CD4-positive, CD25-positive, alpha-beta regulatory T cell (primary cell): ENCODE measurements at places on chromosomes 7 and 10. TPM values are rescaled to one million over a fixed set of nuclear protein-coding genes. Genes with fewer than 3 reads are reported as not detected.

GRCh38 chr10:60353519-60354258 lies 36.0 kb downstream of the ANK3 start:
- DNase-seq, result no peak
- no peak overlapping the region for H3K27ac ChIP-seq
- H3K4me3 ChIP-seq, result no peak overlapping the region
- H3K27me3 ChIP-seq, result no peaks in the 10 kb centered on the region

POLR2J2 gene
- total RNA-seq, result 56.4 TPM

DNA sequence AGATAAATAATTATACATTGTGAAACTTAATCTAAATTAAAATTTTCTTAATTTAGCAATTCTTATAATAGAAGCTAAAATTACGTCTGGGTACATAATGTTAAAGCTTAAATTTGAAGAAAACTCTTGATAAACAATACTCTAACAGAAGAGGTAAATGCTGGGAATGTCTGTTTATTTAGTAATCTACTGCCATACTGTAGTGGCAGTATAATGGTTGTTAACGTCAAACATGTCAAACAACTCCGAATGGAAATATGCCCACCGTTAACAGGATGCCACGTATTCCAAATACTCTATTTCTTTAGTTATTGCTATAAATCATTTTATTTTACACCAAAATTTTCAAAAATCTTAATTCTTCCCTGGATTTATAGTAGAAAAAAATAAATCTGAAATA lies 40.0 kb upstream of the PTPN12 start:
- no peak for DNase-seq
- H3K36me3 ChIP-seq, result no peaks in the 10 kb centered on the region
- H3K4me1 ChIP-seq, result no peaks in the 10 kb centered on the region
- no peak overlapping the region for H3K4me3 ChIP-seq
- no peak overlapping the region for H3K27ac ChIP-seq
- H3K27me3 ChIP-seq, result peaks cover 5% of the 10 kb centered on the region

- no peaks in the 10 kb centered on the region for H3K36me3 ChIP-seq
- peak overlapping the region; percentile 24 for H3K27ac ChIP-seq
- no peaks in the 10 kb centered on the region for H3K27me3 ChIP-seq
- peak; percentile 5 for DNase-seq
- H3K4me1 ChIP-seq, result peaks cover 9% of the 10 kb centered on the region
Measured at GRCh38 chr10:110774069-110775019, 97.4 kb upstream of the PDCD4 start.

FAM13C gene
- not detected for total RNA-seq

GRCh38 chr7:3760651-3761050 lies 459.6 kb downstream of the SDK1 start:
- H3K27me3 ChIP-seq, result peaks cover 2% of the 10 kb centered on the region
- no peak for DNase-seq
- H3K27ac ChIP-seq, result no peak overlapping the region
- no peak overlapping the region for H3K4me3 ChIP-seq

CLDN12 gene
- total RNA-seq, result 2.9 TPM

GRCh38 chr7:44969701-44970522 lies 8.9 kb downstream of the MYO1G start:
- no peak for DNase-seq
- H3K4me1 ChIP-seq, result peaks cover 14% of the 10 kb centered on the region
- no peak overlapping the region for H3K4me3 ChIP-seq
- H3K36me3 ChIP-seq, result peaks cover 95% of the 10 kb centered on the region

DNA sequence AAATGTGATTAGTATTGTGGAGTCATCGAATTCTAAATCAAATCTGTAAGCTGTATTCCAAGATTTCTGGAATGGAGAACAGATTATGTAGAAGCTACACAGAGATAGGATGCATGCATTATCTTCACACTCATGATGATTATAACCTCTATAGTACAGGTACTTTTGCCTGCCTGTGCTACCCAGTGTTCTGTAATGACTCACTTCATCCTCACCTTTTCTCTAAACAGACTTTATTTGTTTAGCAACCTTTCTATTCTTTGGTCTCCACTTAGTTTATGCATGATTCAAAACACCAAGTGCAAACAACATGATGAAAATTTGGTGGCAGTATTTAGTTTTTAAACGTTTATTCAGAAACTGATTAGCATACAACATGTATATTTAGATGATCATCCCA lies 68.4 kb upstream of the PRPS1L1 start:
- no peaks in the 10 kb centered on the region for H3K36me3 ChIP-seq
- H3K4me1 ChIP-seq, result no peaks in the 10 kb centered on the region
- DNase-seq, result no peak
- no peak overlapping the region for H3K4me3 ChIP-seq

DNA sequence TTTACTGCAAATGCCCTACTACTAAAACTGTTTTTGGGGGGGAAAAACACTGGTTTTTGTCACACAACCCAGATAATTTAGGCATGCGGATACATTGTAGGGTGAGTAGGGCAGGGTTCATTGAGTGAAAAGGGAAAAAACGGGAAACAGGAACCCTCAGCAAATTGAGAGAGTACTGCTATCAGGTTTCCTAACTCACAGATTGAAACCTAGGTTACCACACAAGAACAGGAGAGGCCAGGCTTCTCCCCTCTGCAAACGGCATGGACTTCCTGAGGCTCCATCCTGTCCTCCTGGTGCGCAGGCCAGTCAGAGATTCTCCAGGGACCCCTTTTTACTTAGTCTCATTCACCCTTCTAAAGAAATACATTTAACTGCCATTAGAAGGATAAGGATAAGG lies 30.6 kb downstream of the AVL9 start:
- no peaks in the 10 kb centered on the region for H3K4me1 ChIP-seq
- no peaks in the 10 kb centered on the region for H3K27me3 ChIP-seq
- H3K36me3 ChIP-seq, result peaks cover 3% of the 10 kb centered on the region
- no peak overlapping the region for H3K27ac ChIP-seq
- H3K4me3 ChIP-seq, result no peak overlapping the region
- DNase-seq, result no peak
